Effector memory CD4-positive, alpha-beta T cell (primary cell): ENCODE measurements at places on chromosomes 5 and 9.

GRCh38 chr9:136026266-136026942, 65.2 kb upstream of the UBAC1 start:
- DNase-seq = no peak

GRCh38 chr5:178349075-178349511, 116.5 kb upstream of the PHYKPL start:
- DNase-seq = no peak

- DNase-seq = no peak
These were observed 732 bp upstream of the SMIM15 start for GRCh38 chr5:61162832-61163567.

DNA sequence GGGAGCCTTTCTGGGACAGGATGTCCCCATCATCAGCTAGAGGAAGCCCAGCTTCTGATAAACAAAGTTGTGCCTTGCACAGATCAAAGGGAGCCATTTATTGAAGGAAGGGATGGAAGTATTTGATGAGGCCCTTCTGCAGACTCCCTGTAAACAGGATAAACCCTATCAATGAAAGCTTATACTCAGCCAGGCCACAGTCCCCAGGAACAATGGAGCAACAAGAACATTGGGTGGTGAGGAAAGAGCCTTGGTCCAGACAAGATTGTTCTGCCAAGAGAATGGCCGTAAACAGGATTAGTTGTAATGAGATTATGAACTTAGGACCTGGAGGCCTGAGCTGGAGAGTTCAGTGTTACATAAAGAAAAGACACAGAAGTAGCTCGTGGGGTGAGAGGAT, 40.5 kb upstream of the LIFR start:
- no peak for DNase-seq

- no peak for DNase-seq
These were observed 170.0 kb downstream of the NTRK2 start for GRCh38 chr9:84839541-84839940.

GRCh38 chr9:14061936-14062585, 251.9 kb downstream of the NFIB start:
- DNase-seq = no peak

GRCh38 chr9:69472101-69472620, 147.1 kb downstream of the ENTREP1 start:
- DNase-seq = no peak

GRCh38 chr5:73719632-73720031, 93.6 kb downstream of the ARHGEF28 start:
- DNase-seq = no peak

- DNase-seq = no peak
These were observed 25.6 kb downstream of the C5orf15 start for GRCh38 chr5:133942614-133943474.

DNA sequence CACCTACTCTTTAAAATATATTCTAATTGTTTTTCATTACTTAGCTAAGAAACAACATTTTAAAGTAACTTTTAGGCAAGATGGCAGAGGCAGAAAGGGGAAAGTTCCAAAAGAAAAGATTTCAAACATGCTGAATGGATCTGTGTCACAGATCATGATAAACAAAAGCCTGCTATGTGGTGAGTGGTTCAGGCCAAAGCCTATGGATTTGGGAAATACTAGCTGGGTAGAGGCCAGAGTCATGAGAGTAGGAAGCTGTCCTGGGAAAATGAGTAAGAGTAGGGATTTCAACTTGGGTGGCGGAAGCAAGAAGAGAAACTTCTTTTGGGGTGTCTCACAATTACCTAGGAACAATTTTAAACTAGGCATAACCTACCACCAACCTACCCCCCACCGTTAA, 68.7 kb upstream of the GRHPR start:
- DNase-seq = no peak

GRCh38 chr9:71683598-71684235, 84.6 kb downstream of the CEMIP2 start:
- no peak for DNase-seq

GRCh38 chr5:14199902-14200301, 56.8 kb downstream of the TRIO start:
- no peak for DNase-seq

- DNase-seq = no peak
These were observed 505.4 kb downstream of the EFNA5 start for GRCh38 chr5:107165296-107165695.

DNA sequence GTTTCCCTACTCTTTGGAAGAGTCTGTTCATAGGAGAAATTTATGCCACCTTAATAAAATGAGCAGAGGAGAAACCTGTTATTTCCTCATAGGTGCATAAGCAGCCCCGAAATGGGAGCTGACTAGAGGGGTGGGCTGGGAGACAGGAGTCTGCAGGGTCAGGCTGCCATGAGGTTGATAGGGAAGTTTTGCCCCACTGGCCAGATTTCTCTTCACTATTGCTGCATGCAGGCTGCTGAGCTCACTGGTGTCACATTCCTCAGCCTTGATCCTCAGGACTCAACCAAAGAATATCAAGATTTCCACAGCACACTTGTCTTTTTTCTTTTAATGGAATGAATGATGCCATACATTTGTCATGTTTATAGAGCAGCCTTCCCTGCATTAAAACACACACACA, 60.7 kb downstream of the BHMT start:
- DNase-seq = no peak

DNA sequence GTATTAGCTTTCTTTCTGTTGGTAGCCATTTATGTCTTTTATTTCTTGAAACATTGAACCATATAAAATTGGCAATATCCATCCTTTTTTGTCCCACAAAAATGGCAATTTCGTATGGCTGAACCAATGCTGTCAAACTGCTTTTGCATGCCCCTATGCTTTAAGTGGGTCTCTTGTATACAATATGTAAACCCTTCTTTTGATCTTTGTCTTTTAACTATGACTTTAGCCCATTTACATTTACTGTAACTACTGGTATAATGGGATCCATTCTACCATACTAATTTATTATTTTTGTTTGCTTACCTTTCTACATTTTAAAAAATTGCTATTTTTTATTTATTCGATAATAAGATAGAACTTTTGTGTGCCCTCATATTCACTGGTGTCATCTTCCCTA, 93.4 kb downstream of the TENT4A start:
- no peak for DNase-seq

DNA sequence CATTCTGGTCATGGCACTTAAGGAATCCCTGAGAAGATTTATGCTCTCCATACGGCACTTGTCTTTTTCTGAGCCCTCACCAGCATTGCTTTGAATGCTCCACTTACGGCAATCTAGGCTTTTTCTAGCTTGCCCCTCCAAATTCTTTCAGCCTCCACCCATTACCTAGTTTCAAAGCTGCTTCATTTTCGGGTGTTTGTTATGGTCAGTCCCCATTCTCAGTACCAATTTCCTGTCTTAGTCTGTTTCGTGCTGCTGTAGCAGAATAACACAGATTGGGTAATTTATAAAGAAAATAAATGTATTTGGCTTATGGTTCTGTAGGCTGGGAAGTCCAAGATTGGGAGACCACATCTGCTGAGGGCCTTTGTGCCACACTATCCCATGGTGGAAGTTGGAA, 42.0 kb downstream of the ARHGEF28 start:
- DNase-seq = no peak

- no peak for DNase-seq
These were observed 73.7 kb downstream of the GADD45G start for GRCh38 chr9:89678396-89679015.

DNA sequence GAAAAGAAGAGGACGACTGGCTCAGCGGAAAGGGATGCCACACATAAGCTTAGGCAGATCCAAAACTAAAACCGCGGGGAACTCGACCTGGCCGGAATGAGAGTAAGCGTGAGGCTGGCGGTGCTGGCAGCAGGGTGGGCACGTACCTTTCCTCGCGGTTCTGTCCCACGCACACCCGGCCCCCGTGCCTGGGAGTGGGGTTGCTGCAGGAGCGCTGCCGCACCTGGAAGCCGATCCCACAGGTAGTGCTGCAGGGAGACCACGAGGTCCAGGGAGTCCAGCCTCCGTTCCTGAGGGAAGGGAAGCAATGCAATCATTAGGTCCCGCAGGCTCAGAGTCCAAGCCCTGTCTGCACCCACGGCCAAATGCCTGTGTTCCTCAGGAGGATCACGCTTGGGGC, 427.0 kb downstream of the SEMA5A start:
- no peak for DNase-seq

GRCh38 chr9:128923493-128923883, 2.7 kb downstream of the PHYHD1 start:
- DNase-seq = no peak

DNA sequence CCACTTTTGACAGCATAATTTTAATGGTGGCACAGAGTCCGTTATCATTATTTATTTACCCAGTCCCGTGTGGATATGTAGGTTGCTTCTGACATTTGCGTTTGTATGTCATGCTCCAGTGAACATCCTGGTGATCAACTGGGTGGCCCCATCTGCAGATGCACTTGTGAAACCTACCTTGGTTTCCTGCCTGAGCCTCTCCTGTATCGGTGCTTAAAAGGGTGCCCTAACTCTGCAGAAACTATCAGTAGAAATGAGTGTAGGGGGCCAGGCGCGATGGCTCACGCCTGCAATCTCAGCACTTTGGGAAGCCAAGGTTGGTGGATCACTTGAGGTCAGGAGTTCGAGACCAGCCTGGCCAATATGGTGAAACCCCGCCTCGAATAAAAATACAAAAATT, 92.1 kb upstream of the IER5L start:
- no peak for DNase-seq

DNA sequence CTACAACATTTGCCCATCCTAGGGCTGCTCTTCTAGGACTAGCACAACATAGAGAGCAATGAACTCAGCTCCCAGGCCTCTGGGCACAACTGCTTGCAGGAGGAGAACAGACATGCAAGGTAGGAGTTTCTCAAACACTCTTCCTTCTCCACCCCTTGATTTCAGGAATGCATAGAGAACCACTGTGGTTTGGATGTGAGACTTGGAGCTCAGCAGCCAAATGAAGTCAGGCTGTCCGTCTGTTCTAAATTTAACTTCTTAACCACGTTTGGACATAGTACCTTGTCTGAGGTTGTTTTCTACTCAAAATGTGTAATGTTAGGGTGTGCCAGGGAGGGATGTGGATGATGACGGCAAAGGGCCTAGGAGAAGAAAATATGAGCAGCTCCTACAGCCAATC, 515.1 kb upstream of the TNC start:
- DNase-seq = no peak
